ENCODE measurements at places on chromosomes 3 and 15. TPM values are rescaled to one million over a fixed set of nuclear protein-coding genes. Genes with fewer than 3 reads are reported as not detected.

ACAA1 gene
- total RNA-seq = 35.0 TPM

ITIH1 gene
- not detected for total RNA-seq

PTPN9 gene
- total RNA-seq = 21.2 TPM

ZNF774 gene
- total RNA-seq = 0.91 TPM

GOLGA8Q gene
- total RNA-seq = 0.24 TPM

IL17RB gene
- total RNA-seq = not detected

COPS2 gene
- total RNA-seq = 39.6 TPM
